ENCODE measurements at places on chromosomes 1 and 21. TPM values are rescaled to one million over a fixed set of nuclear protein-coding genes. Genes with fewer than 3 reads are reported as not detected.

DNA sequence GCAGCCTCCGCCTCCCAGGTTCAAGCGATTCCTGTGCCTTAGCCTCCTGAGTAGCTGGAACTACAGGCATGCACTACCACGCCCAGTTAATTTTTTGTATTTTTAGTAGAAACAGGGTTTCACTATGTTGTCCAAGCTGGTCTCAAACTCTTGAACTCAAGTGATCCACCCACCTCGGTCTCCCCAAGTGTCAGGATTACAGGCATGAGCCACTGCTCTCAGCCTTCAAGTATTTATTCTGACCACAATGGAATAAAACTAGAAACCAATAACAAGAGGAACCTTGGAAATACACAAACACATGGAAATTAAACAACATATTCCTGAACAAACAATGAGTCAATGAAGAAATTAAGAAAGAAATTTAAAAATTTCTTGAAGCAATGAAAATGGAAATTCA, 32.7 kb upstream of the DR1 start:
- H3K27ac ChIP-seq: no peak overlapping the region
- H3K4me3 ChIP-seq: no peak overlapping the region

DNA sequence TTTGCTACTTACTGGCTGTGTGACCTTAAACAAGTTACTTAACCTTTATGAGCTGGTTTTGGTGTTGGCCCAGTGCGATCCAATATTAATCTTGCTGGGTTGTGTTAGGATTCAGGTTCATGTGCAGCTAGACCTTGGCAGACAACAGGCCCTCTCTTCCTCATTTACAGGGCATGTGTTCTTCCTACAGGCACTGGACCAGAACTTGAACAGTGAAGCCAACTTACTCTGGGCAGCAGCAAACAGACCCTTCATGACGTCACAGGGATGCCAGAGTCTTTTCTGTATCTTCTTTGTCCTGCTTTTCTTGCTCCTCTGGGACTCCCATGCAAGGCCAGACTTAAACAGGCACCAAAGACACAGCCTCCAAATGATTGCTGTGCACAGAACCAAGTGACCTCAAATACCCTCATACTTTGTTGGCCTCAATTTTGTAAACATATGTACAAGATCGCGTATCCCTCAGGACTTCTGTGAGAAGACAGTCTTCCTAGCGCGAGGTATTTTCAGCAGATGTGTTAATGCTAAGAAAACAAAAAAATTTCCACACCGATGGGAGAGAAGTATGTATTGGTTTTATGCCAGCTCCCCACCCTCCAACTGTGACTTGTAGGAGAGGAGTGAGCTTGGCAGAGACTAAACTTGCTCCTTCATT, 73.7 kb downstream of the URB2 start:
- H3K4me3 ChIP-seq: no peak overlapping the region
- no peak for DNase-seq
- H3K27me3 ChIP-seq: no peaks in the 10 kb centered on the region
- H3K4me1 ChIP-seq: peaks cover 14% of the 10 kb centered on the region

PTPN22 gene
- not detected for total RNA-seq

ZC3H11A gene
- 95.9 TPM for total RNA-seq

- H3K4me1 ChIP-seq: no peaks in the 10 kb centered on the region
- H3K27ac ChIP-seq: no peak overlapping the region
- H3K4me3 ChIP-seq: no peak overlapping the region
- H3K27me3 ChIP-seq: no peaks in the 10 kb centered on the region
Measured at GRCh38 chr1:185439727-185440415, 122.8 kb upstream of the IVNS1ABP start.

All from H9 (cell line).